ENCODE measurements at places on chromosomes 4 and X. TPM values are rescaled to one million over a fixed set of nuclear protein-coding genes. Genes with fewer than 3 reads are reported as not detected.

- no peak for DNase-seq
Measured at GRCh38 chrX:154014429-154015380, 5.0 kb downstream of the IRAK1 start.

DNA sequence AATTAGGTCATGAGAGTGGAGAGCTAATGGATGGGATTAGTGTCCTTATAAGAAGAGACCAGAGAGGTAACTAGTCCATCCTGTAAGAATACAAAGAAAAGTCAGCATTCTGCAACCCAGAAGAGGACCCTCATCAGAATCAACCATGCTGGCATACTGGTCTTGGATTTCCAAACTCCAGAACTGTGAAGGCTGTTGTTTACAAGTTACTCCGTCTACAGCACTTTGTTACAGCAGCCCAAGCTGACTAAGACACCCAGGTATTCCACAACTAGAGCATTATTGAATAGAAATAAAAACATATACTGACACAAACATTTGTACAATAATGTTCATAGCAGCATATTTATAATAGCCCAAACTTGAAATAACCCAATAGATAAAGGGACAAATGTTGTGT lies 9.2 kb downstream of the TMEM156 start:
- no peak for DNase-seq

DNA sequence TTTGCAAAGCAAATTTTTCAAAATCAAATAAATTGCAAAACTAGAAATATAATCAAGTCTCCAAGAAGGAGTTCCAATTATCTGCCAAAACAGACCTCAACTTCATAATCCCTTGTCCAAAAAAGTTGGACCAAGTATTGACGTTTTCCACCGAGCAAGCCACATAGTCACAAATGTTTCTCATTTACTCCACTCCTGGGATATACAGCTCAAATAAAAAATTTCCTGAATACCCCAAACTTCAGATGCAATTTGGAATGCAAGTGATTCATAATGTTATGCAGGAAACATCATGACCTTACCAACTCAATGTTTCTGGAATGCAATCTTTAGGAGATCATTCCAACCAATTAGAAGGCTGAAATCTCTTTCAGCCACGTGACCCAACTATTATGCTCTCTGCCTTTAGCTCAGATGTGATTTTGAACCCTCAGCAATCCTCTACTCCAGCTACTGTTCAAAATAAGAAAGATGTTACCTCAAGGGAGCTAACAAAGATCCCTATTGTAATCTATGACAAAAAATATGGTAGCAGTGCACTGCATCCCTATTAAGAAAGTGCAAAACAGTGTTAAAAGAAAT lies 72.4 kb downstream of the PRDM5 start:
- no peak for DNase-seq

GRCh38 chr4:143406523-143406922 lies 69.8 kb downstream of the GAB1 start:
- no peak for DNase-seq

DNA sequence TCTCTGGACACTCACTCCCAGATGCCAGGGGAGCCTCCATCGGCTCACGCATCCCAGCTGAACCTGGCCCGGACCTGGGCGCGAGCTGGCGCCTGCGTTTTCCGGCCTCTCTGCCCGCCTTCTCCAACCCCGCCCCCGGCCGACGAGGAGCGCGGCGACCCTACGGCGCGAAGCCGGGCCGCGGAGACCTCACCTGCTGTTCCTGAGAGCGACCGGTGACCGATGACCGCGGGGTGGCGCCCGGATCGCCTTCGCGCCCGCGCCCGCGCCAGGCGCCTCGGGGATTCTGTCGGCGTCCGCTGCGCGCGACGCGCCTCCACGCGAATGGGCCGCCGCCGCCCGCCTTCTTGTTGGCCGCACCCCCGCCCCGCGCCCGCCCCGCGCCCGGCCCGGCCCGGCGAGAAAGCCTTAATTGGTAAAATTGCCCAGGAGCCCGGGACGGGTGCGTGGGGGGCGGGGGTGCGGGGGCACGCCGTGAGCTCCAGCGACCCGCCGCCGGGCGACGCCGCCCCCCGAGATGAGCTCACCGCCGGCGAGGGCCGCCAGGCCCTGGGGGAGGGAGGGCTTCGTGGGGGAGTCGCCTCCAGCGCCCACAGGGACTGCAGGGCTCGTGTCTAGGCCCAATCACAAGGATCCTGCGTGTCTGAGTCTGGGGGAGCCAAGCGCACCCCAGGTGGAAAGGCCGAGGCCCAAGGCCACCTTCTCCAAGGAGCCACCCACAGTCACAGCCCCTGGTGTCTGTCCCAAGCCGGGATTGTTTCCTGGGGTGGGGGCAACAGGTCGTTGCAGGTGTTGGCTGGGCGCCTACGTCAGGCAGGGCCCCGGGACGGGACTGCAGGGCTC lies at the start of gene FLNA:
Gene FLNA, minus strand, starts transcription at position 322 of the 843 bp plus-strand sequence. CDS start 3,389 bp downstream, outside the sequence.
- peak; percentile 47 for DNase-seq

- no peak for DNase-seq
Measured at GRCh38 chr4:77286906-77287305, 129.9 kb downstream of the CCNG2 start.

DNA sequence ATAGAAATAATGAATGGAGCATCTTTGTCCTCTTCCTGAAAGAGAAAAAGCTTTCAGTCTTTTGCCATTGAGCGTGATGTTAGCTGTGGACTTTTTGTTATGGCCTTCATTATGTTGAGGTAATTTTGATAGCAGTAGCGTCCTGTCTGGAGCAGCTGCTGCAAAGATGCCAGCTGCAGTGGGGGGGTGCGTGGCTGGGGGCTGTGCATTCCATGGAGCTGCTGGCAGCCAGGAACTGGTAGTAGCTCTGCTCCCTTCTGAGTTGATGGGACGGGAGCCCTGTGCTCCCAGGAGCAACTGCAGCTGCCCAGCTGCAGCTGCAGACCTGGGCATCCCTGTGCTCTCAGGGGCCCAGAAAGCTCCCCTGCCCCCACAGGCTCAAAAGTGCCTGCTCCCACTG lies 50.4 kb downstream of the CCDC160 start:
- no peak for DNase-seq

DNA sequence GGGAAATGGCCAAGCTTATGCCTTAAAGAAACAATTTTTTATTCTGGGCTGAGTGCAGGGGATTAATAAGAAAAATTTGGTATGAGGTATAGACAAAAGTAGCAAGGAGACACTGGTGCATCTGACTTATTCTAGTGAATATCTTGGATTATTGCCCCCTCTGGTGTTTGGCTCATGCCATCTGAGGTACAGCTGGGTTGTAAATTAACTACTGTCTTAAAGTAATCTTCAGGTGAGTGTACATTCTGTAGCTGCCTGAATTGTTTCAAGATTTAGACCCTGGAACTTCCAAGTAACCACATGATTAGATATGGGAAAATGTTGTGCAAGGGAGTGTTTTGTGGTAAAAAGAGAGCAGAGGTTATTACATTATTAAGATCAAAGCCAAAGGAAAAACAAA lies 988.7 kb downstream of the FAM133A start:
- no peak for DNase-seq

- no peak for DNase-seq
Measured at GRCh38 chr4:121829511-121829910, 5.8 kb upstream of the CCNA2 start.

DNA sequence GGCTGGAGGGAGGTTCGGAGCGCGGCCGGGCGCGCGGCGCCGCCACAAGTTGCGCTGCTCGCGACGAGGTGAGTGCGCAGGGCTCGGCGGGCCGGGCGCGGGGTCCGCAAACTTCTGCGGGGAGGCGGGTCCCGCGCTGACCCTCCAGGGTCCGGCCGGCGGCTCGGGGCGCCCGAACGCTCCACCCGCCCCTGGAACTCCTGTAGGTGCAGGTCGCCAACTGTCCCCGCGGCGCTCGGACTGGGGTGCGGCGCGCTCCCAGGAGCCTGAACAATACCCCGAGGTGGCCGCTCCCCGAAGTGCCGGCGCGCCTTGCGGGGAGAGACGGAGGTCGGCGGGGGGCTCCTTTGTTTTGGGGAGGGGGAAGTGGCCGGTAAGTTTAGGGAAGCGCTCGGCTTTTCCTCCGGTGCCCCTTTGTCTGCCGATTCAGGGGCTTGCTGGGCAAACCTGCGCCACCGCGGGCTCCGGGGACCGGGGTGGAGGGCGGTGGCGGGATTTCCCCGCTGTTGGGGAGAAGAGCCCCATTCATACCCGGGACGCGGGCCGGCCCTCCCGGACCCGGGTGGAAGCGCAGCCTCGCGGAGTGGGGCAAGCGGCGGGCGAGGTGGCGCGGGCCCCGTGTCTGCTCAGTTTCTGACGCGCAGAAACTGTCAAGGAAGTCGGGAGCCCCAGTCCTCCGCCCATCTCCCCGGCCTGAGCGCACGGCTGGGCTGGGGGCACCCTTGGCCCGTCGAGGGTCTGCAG lies 694 bp downstream of the TBL1X start:
- DNase-seq: peak; percentile 14

DNA sequence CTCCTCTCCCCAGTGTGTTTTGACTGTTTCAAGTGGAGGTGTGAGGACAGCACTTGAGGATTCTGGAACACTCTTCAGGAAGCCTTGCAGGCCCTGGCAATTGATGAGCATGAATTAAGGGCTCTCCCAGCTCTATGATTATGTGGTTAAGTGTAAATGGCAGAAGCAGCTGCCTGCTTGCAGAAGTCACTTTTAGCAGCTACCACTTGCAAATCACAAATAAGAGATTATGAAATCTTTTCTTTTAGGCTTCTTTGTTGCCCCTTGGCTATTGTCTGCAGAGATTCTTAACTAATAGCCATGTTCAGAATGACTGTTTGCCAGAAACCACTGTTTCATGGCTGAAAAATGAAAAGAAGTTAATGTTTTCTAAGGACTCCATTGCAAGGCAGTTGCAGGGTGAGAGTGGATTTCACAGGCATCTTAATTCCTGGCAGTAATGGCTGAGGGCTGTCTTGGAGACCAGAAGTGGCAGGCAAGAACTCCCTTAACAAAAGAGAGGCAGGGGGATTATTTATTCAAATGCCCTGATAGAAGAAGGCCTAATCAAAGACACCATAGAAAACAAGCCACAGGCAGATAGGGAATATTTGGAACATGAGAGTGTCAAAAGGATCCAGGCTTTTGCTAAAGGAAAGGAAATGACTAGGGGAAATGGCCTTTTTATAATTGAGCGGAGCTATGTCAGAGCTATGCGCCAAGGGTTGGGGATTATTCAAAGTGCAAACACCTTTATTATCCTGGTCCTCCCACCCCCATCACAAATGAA lies 8.3 kb upstream of the HOPX start:
- DNase-seq: no peak

DNA sequence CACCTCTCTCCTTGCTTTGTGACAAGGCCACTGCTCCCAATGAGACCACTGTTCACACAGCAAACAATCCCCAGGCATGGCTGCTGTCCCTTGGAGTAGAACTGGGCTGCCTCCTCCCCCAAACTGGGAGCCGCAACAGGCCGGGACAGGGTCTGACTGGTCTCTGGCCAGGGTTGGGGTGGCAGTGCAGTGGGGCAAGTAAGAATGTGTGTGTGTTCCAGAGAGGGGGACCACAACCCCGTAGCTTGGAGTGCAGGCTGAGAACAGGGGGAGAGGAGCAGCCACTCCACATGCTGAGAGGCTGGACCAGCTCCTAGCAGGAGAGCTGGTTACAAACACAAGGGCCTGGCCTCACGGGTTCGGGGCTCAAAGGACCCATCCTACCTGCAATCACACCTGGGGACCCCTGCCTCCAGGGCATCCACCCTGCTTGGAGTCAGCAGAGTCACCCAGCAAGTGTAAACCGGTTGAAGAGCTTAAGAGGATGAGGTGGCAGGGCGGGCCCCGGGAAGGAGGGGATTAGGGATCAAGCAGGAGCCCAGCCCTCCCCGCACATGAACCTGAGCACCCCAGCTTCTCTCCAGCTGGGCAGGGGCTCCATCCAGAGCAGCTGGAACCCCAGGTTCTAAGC lies 3.8 kb upstream of the ZNF185 start:
- DNase-seq: no peak

DNA sequence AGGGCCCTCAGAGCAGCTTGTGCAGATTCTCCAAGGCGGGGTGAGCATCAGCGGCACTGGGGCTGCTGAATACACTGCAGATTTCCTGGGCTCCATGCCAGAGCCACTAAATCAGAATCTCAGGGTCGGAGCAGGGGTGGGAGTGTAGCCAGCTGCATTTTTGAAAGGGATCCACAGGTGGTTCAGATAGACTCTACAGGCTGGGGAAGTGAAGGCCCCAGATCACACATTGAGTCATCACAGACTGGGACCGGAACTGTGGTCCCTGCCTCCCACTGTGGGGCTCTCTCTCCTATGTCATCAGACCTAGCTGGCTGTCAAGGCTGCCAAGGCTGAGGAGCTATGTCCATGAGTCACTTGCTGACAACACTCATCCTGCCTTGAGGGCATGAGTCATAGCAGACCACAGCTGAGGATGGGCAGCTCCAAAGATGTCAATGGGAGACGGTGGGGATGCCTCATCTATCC lies 162.3 kb upstream of the MAMLD1 start:
- no peak for DNase-seq

GRCh38 chr4:56757821-56758411 lies 63.6 kb downstream of the SPINK2 start:
- peak; percentile 34 for DNase-seq

DNA sequence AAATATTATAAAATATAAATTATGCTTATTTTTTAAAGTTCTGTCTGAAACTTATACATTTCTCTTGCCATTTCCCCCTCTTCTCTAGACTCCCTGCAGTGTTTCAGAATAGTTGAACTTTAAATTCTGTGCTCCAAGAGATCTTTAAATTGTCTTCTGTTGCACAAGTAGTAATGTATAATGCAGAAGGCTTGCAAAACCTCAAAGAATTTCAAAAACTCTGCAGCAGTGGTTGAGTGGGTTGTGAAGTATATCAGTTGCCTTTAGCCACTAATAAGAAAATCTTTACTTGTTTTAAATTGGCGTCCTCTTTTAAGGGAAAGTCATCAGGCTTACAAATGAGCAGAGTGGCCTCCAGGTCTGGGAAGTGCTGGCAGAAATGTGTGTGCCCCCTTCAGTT lies 1153.3 kb upstream of the PABPC4L start:
- no peak for DNase-seq

GRCh38 chrX:51215266-51215665 lies 117.4 kb upstream of the NUDT10 start:
- no peak for DNase-seq

CLIC2 gene
- total RNA-seq: 0.83 TPM

DMP1 gene
- not detected for total RNA-seq

PITX2 gene
- total RNA-seq: not detected

GRXCR1 gene
- total RNA-seq: not detected

SLC26A1 gene
- 0.44 TPM for total RNA-seq

ETDC gene
- total RNA-seq: not detected

INTS12 gene
- total RNA-seq: 20.4 TPM

BEND2 gene
- not detected for total RNA-seq

AMBN gene
- not detected for total RNA-seq

RBMX2 gene
- 20.2 TPM for total RNA-seq

SRPX gene
- not detected for total RNA-seq

GABRA4 gene
- total RNA-seq: not detected

CXCL11 gene
- not detected for total RNA-seq
